ENCODE measurements at places on chromosomes 13 and 19.
A peak's percentile ranks its signal among the peaks of the same experiment; 100 is the strongest.

GRCh38 chr19:38561658-38562057, 56.1 kb downstream of the MAP4K1 start:
- DNase-seq: no peak

DNA sequence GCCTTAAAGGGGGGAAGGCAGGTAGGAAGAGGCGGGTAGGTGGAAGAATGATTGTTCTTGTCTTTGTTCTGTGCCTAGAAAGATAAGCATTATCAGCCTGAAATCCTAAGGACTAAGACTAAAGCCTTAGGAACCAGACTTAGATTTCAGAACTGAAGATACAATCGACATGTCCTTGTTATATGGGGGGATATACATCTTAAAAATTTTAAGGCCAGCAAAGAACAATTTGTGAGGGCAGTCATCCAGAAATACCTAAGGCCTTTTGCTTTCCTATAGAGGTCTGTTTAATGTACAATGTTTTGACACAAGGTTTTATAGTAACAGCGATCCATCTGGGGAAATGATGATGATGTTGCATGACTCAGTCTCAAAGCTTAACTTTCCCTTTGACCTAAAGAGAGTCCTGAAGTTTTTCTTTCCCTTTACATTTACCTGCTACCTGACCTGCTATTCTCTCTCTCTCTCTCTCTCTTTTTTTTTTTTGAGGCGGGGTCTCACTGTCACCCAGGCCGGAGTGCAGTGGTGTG, 20.2 kb upstream of the CEACAM6 start:
- DNase-seq: no peak

GRCh38 chr19:51564791-51565190, 6.3 kb upstream of the ZNF175 start:
- peak; percentile 79 for DNase-seq

GRCh38 chr13:52383366-52383765, 22.6 kb downstream of the THSD1 start:
- no peak for DNase-seq

GRCh38 chr13:24270639-24271141, 38.7 kb upstream of the C1QTNF9 start:
- peak; percentile 69 for DNase-seq

DNA sequence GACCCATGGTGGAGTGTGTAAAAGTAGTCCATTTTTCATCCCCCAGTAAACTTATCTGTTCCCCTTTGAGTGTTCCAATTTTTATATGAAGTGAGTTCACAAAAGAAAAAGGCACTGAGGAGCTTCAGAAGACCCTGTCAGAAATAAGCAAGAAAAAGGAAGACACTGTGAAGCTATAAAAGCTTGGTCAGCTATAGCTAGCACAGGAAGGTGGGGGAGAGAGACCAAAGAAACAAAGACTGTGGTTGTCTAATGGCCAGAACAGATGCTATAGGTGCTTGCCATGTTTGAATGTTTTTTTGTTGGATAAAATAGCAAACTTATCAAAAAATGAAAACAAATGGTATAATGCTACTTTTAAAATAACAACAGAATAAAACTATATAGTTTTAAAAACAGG, 46.5 kb downstream of the RCBTB2 start:
- DNase-seq: no peak

- no peak for DNase-seq
Observed at GRCh38 chr19:53275480-53275879, 8.0 kb upstream of the VN1R4 start.

DNA sequence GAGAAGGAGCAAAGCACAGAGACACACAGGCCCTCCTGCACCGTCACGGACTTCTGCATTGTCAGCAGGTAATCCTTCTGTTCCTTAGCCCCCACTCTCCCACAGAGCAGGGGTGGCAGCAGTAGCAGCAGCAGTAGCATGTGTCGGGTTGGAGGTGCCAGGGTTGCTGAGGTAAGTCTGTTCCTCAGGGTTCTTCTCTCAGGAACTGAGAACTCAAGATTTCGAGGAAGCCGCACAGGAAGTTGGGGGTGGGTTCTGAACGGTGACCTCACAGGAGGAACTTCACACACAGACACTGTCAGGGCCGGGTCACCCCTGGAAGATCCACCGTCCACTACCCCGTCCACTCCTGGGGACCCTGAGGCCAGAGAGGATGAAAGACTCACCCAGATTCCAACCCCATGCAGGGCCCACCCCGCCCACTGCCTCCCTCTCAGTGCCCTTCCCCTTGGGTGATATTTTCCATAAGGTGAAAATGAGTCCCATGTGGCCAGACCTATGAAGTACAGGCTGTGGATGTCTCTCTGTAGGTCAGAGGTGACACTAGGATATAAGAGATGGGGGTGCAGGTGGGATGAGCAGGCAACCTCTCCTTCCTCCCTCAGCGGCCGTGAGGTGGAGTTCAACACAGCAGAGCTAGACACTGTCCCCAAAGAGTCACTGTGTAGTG, at the start of gene SIGLEC12:
Gene SIGLEC12, minus strand, starts transcription at position 207 of the 670 bp plus-strand sequence. Its CDS starts 67 bp downstream, at position 140.
- peak; percentile 60 for DNase-seq

GRCh38 chr13:104034891-104035290, 968.7 kb upstream of the SLC10A2 start:
- no peak for DNase-seq

DNA sequence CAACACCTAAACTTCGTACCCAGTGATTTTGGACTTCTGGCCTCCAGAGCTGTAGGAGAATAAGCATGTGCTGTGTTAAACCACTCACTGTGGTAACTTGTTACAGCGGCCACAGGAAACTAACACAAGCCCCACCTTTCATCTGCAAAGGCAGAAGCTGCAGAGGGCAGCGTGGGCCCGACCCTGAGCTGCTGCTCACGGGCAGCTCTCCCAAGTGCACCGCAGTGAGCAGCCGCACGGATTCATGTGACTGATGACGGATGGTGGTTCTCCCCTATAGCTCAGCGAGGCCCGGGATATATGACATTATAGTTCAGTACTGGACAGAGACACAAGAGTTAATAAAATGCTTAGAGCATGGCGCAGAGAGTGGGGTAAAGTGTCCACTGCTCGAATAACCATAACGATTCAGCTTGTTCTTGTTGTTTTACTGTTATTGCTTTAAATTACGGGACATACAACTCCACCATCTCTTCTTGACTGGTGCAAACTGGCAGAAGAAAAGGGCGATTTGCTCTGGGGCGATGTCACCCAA, 21.9 kb downstream of the VRK3 start:
- no peak for DNase-seq

DNA sequence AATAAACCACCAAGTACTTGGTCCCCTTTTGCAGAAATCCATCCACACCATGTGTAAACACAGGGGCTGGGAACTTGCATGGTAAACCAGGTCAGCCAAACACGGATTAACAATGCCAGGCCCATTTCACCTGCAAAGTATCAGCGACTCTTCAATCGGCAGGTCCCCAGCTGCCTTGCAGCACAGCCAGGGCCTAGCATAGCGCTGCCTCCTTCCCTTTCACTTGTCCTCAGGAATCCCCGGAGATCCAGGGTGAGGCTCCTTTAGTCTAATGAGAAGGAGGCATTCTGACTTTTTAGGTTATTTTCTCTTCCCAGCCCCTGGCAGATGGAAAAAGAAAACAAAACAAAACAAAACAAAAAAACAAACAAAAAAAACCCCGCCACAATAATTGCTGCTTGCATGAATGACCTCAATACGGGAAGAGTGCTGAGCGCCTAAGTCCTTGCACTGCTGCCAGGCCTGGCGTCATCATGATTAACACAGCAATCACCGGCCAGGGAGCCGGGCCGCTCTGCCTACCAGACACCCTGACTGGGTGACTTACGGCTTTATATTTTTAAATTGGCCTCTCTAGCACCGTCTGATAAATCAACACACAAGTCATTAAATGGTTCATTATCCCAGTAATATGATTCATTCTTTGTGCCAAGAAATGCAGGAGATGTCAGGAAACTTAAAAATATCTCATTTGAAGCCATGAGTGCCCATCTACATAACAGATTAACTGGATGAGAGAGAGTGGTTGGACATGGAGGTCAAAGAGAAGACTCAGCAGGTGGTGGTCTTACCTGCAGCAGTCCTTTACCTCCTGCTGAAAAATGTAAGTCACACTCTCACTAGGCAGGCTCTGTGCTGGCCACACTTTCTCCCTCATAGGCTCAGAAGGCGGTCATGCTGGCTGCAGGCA, 692.7 kb downstream of the UQCRFS1 start:
- no peak for DNase-seq

Measured in hematopoietic multipotent progenitor cell (in vitro differentiated cells).